AML-193 (cell line): ENCODE measurements at places on chromosomes 11 and 22.
A peak's percentile ranks its signal among the peaks of the same experiment; 100 is the strongest.

- no peak for DNase-seq
Observed at GRCh38 chr11:110454609-110455008, 24.9 kb downstream of the FDX1 start.

DNA sequence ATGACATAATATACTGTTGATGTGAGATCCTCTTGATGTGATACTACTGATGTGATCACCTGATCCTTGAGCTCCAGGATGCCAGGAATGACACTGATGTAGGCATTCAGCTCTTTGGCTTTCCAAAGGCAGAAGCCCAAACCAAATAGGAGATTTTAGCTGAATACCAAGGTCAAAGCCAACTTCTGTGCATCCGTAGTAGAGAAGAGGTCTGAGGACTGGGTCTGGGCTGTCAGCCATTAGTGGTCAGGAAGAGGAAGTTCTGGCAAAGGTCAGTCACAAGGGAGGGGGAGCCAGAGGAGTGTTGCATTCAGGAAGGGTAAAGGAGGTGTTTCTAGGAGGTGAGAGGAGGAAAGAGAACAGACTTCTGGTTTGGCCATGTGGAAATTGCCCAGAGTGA lies 53.4 kb upstream of the PARVG start:
- peak; percentile 70 for DNase-seq

GRCh38 chr11:97570636-97571035 lies 1180.8 kb downstream of the JRKL start:
- no peak for DNase-seq

DNA sequence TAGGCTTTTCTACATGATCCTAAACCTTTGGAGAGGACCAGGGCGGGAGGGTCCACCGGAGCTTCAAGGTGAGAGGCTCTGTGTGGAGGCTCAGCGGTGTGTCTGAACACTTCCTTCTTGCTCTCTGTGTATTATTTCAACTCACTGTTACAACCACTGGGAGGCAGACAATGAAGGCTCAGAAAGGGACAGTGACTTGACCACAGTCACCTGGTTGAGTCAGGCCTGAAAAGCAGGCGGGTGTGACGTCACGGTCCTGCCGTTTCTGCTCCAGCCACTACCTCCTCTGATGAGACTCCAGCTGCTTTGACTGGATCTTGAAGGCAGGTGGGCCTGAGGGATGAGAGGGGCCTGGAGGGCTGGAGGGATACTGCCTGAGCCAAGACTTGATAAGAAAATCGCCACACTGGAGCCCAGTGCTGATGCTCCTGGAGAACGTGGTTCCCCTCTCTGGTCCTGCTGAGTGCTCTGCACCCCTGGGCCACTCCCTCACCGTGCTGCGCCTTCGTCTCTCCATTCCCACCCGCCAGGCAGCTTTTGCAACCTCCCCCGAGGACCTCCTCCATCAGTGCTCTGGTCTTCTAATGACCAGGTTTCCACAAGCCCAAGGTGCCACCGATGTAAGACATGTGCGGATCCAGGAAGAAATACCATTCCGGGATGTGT lies 27.9 kb downstream of the KCNC1 start:
- peak; percentile 19 for DNase-seq

- no peak for DNase-seq
Observed at GRCh38 chr11:47136921-47137320, 39.8 kb downstream of the ARFGAP2 start.

DNA sequence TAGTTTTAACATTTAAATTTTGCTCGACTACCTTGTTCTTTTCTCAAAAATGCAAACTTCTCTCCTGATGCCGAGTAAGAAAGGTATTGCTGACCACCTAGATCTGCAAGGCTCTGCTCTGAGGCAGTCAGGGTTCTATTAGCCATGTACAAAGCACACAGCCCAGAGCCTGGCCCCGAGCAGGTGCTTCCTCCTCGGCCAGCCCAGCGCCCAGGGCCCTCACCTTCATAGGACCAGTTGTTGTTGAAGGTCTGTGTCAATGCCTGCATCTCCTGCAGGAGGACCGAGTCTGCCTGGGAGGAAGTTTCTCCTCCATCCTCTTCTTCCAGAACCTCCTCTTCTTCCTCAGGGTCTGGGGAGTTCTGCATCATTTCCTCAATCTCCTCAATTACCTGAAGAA lies 35.8 kb downstream of the FEZ1 start:
- DNase-seq, result no peak

GRCh38 chr11:75219869-75220268 lies 20.7 kb upstream of the TPBGL start:
- no peak for DNase-seq

DNA sequence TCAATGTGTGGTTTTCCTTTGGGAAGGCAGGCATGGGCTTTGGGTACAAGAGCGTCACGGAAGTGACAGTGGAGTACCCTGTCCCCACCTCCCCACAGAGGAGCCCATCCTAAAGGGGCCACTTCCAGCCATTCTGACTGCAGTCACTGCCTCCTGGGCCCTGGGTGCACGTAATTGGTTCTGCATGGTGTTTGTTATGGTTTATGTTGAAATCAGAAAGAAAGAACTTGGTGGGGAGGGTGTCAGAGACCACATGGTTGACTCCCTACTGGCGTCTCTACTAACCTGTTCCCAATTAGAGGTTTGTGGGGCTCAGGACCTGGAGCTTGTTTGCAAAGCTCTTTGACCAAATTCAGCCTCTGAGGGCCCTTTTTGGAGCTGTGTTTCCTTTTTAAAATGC lies 40.8 kb downstream of the RIBC2 start:
- no peak for DNase-seq

- DNase-seq, result no peak
Observed at GRCh38 chr11:102981324-102981910, 25.9 kb upstream of the MMP13 start.

GRCh38 chr11:12840871-12841660 lies 166.8 kb downstream of the TEAD1 start:
- DNase-seq, result no peak

- DNase-seq, result no peak
Observed at GRCh38 chr11:122205036-122205435, 89.0 kb upstream of the BLID start.

DNA sequence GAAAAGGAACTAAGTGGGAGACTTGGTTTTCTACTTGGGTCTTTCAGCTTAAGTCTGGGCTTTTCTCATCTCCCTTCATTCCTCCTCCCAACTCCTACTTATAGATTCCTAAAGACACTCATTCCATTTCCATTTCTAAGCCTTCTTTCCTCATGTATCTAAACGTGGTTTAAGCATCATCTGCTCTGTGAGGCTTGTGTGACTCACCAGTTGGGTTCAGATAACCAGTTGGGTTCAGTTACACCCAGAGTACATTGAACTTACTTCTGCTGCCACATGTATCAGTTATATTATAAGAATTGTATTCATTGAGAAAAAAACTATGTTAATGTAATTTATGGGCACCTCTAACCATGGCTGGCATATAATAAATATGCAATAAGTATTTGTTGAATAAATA lies 831.2 kb upstream of the CCDC90B start:
- no peak for DNase-seq

GRCh38 chr22:43185860-43186261 lies 1.1 kb downstream of the TTLL12 start:
- peak; percentile 19 for DNase-seq

DNA sequence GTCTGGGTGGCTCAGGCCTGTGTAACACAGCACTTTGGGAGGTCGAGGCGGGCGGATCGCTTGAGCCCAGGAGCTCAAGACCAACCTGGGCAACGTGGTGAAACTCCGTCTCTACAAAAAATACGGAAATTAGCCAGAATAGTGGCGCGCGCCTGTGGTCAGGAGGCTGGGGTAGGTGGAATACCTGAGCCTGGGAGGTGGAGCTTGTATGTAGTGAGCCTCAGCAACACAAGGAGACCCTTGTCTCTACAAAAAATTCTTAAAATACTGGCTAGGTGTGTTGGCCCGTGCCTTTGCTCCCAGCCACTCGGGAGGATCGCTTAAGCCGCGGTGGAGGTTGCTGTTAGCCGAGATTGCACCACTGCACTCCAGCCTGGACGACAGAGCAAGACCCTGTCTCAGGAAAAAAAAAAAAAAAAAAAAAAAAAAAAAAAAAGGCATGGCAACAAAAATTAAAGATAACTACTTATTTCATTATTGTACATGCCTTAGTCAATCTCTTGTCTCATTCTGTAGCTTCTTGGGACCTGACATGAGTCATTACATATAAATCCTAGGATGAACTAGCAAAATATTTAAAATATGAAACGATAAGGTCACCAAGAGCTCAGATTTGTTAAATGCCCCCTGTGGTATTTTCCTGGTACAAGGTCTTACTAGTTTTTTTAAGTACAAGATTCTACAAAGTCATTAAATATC lies 1.1 kb downstream of the TAF1D start:
- DNase-seq, result no peak

DNA sequence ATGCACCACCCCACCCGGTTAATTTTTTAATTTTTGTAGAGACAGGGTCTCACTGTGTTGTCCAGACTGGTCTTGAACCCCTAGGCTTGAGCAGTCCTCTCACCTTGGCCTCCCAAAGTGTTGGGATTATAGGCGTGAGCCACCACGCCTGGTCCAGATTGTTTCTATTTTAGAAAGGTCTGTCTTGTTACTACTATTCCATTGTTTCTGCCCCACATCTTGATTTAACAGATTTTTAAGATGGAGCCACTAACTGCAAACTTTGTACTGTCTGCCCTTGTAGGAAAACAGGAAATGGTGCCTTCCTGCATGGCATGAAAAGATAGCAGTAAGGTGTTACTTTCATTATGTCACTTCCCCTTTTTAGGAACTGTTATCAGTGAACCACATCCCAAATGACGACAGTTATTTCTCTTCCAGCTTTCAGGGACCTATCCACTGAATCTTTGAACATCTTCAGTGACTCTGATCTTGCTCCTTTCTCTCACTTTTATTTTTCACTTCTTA lies 23.2 kb downstream of the TAF1D start:
- DNase-seq, result peak; percentile 20

DNA sequence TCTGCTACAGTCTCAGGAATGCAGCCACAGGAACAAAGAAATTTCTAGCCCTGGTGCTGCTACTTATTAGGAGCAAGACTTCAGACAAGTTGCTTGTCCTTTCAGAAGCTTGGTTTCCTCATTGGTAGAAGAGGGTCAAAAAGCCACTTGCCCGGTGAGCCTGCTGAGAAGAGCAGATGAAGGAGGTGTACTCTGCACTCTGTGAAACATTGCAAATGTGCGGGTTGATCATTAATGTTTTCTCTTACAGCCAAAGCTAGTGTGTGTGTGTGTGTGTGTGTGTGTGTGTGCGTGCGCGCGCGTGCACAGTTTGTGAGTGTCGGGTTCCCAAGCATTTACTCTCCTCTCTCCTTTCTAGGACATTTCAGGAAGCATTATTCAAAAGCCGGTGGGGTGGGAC lies 86.3 kb upstream of the NNMT start:
- DNase-seq, result no peak

DNA sequence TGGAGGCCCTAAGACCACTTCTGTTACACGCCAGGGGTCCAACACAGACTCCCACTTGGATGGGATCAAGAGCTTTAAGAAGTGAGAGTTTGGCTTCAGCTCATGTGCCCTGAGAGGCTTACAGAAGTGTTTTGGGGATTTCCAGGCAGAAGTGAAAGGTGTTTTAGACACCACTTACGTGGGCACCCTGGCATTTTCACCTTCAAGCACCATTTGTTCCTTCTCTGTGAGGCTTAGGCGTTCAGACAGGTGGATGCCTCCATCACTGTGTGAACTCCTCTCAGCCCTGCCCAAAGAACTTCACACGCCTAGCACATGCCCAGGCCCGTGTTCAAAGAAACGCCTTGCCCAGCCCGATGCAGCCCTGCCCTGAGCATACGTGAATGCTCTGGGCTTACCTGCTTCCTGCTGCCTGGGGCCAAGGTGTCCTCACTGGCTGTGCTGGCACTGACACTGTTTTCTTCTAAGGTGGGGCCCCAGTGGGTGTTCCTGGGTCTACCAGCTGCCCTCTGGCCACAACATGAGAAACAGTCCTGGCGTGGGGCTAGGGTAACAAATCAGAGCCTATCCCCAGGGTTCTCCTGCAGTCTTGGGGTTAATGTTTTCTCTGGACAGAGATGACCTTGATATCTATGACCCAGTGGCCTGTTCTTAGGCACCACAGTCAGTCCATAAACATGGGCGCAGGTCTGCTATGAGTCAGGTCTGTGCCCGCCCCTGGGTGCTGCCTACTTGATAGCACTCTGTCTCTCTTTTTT lies 34.0 kb downstream of the AMPD3 start:
- no peak for DNase-seq

GRCh38 chr22:46070215-46070802 lies 80.0 kb upstream of the PPARA start:
- DNase-seq, result peak; percentile 44

GRCh38 chr11:6298605-6299004 lies 21.7 kb downstream of the CAVIN3 start:
- DNase-seq, result peak; percentile 50

GRCh38 chr11:7749456-7749855 lies 43.2 kb upstream of the OVCH2 start:
- no peak for DNase-seq

DNA sequence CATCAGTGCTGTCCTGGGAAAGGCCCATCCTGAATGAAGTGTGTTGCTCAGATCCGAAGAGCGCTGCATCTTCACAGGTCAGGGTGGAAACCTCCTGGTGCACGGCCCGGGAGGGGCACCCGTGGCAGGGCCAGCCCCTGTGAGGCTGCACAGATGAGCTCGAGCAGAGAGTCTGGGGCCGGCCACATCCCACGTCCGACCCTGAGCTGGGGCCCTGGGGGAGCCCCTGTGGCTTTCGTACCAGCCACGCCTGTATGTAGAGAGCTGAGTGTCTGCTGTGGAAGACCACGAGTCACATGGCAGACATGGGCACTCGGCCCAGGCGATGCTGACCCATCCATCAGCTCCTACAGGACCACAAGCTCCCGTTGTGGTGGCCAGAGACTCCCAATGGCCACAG lies 24.9 kb upstream of the SEPTIN5 start:
- DNase-seq, result no peak

DNA sequence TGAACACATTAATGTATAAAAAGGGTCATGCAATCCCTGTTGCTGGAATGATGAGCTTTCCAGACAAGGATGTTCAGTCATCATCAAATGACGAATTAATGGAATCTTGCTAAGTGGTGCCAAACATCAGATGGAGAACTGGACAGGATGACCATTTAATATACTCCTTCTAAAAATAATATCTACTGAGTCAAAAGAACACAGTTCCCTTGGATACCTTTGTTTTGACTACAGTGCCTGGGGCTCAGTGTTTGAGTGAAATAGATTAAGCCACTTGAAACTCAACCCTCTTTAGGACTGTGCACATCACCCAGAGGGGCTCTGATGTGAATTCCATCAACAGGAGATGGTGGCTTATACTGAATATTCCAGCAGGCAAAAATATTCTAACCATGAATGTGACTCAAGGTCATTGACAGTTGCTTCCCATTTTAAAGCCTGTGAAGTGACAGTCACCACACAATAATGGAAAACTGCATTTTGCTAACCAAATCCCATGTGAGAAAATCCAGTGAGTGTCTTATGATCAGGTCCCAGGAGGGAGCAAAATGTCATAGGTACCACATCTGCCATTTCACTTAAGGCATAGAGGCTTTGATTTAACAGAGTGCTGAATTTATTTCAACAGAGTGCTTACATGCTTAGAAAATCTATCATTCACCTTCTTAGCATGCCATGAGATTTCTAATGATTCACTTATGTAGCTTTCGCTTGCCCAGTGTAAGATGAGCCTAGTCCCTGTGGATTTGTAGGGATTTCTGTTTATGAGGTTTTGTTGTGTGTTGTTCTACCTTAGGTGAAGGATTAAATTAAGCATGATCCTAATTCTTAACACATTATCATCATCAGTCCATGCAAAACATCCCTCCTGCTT lies 41.3 kb upstream of the SLN start:
- no peak for DNase-seq
